ENCODE measurements at places on chromosomes 13 and 19. TPM values are rescaled to one million over a fixed set of nuclear protein-coding genes. Genes with fewer than 3 reads are reported as not detected.

SHD gene
- total RNA-seq: not detected

GRCh38 chr13:24650161-24650560 is 30.0 kb upstream of the ATP12A start:
- no peak for DNase-seq

- no peak for DNase-seq
Measured at GRCh38 chr19:58107778-58108545, 9.9 kb upstream of the ZSCAN18 start.

ZNF90 gene
- total RNA-seq: 5.1 TPM

PRR20B gene
- total RNA-seq: not detected

Measured in kidney epithelial cell (primary cell).